ENCODE measurements at places on chromosomes 6 and 20. TPM values are rescaled to one million over a fixed set of nuclear protein-coding genes. Genes with fewer than 3 reads are reported as not detected.

HSPA1L gene
- 4.8 TPM for total RNA-seq

DACT2 gene
- 11.7 TPM for total RNA-seq

- peak; percentile 91 for DNase-seq
These were observed 23.9 kb downstream of the MAP7 start for GRCh38 chr6:136526196-136526930.

GRCh38 chr6:17679726-17680125 is 27.0 kb downstream of the NUP153 start:
- DNase-seq, result no peak

GRCh38 chr6:25472306-25472705 is 179.7 kb upstream of the SCGN start:
- DNase-seq, result peak; percentile 66

GRCh38 chr20:44153636-44154043 is 33.3 kb downstream of the JPH2 start:
- DNase-seq, result no peak

DNA sequence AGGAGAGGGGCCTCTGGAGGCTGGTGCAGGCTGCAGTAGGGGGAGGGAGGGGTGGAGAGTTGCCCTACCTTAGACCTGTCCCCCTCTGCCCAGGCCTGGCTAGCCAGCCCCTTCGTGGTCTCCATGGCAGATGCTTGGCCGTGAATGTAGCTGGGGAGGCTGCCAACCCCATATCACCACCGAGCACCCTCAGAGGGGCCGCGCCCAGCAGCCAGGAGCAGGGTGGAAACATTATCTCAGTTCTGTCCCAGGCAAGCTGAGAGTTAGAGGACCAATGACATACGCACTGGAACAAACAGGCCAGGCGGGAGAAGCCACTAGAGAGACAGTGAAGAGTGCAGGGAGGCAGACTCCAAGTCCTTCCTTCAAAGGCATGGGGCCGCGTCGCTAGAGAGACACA is 66.5 kb downstream of the LRFN2 start:
- no peak for DNase-seq

PCK1 gene
- total RNA-seq, result 0.50 TPM

GRCh38 chr6:9178071-9178470 is 742.7 kb upstream of the SLC35B3 start:
- DNase-seq, result no peak

DNA sequence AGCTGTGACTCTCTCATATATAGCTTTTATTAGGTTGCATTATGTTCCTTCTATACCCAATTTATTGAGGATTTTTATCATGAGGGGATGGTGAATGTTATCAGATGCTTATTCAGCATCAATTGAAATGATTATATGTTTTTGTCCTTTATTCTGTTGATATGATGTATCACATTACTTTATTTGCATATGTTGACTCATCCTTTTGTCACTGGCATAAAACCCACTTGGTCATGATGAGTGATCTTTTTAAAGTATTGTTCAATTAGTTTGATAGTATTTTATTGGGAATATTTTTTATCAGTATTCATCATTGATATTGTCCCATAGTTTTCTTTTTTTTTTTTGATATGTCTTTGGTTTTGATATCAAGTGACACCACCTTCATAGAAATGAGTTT is 529.9 kb downstream of the MMUT start:
- no peak for DNase-seq

DNA sequence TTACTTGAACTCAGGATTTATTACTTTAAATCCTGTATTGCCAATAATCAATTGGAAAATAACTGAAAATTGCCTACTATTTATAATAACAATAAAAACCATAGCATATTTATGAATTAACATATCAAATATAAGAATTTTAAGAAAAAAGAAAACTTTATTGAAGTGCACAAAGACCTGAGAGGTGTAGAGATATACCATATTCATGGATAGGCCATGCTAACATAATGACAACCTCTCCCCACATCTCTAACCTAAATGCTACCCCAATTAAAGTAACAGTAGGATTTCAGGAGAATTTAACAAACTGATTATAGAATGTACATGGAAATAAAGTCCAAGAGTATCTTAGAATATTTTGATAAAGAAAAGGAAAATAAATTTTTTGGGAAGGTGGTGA is 5.1 kb upstream of the HLA-DMB start:
- DNase-seq, result no peak

DNA sequence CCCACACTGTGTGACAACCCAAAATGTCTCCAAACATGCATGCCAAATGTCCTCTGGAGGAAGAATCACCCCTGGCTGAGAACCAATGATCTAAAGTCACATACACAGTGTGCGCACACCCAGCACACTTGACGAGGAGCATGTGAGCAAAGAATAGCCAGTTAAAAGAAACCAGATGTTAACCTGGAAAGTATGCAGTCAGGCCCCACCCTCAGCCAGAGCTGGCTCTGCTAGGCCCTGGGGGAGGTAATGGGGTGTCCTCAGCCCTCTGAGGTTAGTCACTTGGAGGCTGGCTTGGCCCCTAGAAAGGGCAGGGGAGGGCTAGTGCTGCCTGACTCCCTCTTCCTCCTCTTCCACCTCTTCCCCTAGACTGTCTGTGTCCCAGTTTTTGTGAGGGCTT is 15.2 kb upstream of the GUCA1A start:
- no peak for DNase-seq

ARFGEF3 gene
- 9.8 TPM for total RNA-seq

- no peak for DNase-seq
These were observed 2.9 kb downstream of the FNDC1 start for GRCh38 chr6:159172091-159172491.

DNA sequence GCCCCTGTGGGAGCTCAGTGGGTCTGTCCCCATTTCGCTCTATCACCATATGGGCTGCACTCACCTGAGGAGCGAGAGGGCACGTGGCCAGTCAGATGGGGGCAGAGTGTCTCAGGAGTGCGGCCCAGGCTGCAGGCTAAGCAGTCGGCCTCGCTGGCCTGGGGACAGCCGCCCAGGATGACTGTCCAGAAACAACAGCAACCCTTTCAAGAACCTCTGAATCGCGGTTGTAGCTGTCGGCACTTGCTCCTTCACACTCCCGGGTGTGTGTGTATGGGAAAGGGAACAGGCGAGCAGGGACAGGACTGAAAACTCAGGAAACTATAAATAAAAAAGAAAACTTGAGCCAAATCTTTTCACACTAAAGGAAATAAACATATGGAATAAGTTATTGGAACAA is 63.1 kb downstream of the TFAP2A start:
- no peak for DNase-seq

DNA sequence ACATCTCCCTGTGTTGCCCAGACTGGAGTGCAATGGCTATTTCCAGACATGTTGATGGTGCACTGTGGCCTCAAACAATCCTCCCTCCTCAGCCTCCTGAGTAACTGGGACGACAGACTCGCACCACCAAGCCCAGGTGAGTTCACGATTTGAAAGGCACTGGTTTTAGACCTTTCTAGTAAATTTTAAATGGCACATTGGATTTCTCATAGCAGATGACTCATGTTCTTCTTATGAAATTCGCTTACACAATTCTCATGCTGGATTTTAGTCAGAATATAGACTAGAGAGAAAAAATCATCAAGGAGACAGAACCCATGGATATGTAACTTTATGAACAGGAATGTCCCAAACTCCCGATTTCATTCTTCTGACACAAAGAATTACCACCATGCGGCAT is 18.1 kb upstream of the PXDC1 start:
- no peak for DNase-seq

- DNase-seq, result no peak
These were observed 2.3 kb downstream of the RAMACL start for GRCh38 chr6:166584155-166584554.

DNA sequence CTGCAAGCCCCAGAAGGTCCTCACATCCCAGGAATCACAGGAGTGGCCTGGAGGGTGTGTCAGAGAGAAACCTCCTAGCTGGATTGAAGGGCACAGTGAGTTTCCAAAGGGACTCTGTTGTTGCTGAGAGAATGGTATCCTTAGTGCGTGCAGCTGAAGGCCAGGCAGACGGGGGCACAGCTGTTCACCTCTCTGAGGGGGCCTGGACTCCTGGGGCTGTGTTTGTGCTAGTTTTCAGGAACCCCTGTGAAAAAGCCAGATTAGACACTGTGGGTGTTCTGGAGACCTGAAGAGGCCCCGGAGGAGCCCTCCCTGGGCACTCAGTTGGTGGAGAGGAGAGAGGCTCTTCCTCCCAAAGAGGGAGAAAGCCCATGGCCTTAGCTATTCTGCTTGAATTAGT is 223.4 kb downstream of the FARS2 start:
- DNase-seq, result no peak

GRCh38 chr6:152897807-152898399 is 84.9 kb downstream of the FBXO5 start:
- DNase-seq, result no peak
